Caco-2 (cell line): ENCODE measurements at places on chromosomes 3 and 15.

- DNase-seq, result no peak
Measured at GRCh38 chr15:101841656-101842055, 29.7 kb downstream of the OR4F15 start.

- DNase-seq, result no peak
Measured at GRCh38 chr15:90287101-90287500, 21.6 kb downstream of the NGRN start.

GRCh38 chr15:68028137-68028887 is 25.8 kb upstream of the PIAS1 start:
- no peak for DNase-seq

- DNase-seq, result peak; percentile 67
Measured at GRCh38 chr3:132659365-132660051, at the start of gene ACAD11. Gene ACAD11 (minus strand): TSS chr3:132659809. CDS start chr3:132659751, 58 bp downstream.

- DNase-seq, result no peak
Measured at GRCh38 chr3:104909198-104909597, 457.5 kb upstream of the ALCAM start.

GRCh38 chr15:59371458-59372351 is 966 bp downstream of the MYO1E start:
- no peak for DNase-seq

- DNase-seq, result no peak
Measured at GRCh38 chr3:192875971-192876565, 41.6 kb downstream of the MB21D2 start.

DNA sequence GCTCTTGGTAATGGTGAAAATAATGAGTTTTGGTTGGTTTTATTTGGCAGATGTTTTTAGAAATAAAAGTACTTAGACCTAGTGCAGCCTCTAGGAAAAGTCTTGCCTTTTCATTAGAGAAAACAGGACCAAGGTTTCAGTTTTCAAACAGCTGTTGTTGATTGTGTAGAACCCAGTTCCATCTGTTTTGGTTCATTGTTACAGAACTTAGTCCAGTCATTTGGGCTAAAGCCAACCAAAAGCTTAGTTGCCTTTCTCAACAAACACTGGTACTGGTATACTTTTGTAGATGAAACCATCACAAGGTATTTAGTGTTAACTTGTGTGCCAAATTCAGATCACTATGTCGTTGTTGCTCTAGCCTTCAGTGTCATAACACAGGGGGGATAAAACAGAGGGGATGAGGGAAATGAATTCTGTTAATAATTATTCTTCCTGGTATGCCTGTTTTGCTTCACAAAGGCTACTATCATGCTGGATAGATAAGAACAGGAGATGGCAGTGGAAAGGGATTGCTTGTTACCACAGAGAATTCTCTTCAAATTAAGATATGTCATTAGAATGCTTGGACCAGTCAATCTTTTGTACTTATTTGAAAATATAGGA is 12.6 kb upstream of the APH1B start:
- DNase-seq, result peak; percentile 19

DNA sequence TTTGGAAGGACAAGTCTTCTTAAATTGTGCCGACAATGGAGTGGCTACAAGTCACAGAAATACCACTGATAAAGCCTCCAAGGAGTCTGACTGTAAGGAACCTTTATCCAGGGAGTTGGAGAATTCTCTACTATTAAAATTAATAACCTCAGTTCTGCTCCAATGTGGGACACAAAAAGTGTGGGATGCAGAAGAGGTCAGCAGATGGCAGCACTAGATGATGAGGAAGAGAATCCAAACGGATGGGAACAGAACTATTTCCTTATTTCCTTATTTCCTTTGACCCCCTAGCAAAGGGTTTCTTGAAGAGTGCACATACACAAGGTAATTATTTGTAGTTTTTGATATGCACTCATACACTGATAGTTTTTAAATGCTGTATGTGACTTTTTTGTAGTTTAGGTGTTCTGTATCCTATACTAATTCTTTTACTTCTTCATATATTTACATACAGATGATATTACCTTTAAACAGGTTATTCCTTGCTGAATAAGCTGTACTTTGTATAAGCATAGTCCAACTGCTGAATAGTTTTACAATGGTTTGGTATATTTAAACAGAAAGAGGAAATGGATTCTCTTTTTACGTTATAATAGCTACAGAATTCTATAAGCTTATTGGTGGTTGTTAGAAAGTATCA is 25.6 kb upstream of the NLGN1 start:
- peak; percentile 35 for DNase-seq

GRCh38 chr3:8713901-8714759 is 19.5 kb upstream of the CAV3 start:
- no peak for DNase-seq

- no peak for DNase-seq
Measured at GRCh38 chr15:58142827-58143461, 4.8 kb downstream of the AQP9 start.

DNA sequence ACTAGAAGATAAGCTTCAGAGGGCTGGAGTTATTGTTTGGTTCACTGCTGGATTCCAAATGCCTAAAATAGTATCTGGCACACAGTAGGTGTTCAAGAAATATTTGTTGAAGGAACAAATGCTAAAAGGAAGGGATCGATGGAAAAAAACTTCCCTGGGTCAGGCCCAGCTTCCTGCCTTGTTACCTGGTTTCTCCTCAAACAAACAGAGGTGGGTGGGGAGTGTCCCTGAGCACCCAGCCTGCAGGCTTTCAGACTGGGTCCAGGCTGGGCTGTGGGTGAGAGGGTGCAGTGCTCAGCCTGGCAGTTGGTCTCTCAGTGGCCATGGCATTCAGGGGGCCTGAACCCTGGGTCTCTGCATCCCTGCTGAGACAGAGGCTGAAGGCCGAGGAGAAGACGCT is 14.4 kb upstream of the STRA6 start:
- DNase-seq, result no peak

GRCh38 chr15:29355477-29355876 is 85.9 kb upstream of the NSMCE3 start:
- no peak for DNase-seq

GRCh38 chr3:51271172-51271571 is 113.9 kb upstream of the MANF start:
- DNase-seq, result no peak

DNA sequence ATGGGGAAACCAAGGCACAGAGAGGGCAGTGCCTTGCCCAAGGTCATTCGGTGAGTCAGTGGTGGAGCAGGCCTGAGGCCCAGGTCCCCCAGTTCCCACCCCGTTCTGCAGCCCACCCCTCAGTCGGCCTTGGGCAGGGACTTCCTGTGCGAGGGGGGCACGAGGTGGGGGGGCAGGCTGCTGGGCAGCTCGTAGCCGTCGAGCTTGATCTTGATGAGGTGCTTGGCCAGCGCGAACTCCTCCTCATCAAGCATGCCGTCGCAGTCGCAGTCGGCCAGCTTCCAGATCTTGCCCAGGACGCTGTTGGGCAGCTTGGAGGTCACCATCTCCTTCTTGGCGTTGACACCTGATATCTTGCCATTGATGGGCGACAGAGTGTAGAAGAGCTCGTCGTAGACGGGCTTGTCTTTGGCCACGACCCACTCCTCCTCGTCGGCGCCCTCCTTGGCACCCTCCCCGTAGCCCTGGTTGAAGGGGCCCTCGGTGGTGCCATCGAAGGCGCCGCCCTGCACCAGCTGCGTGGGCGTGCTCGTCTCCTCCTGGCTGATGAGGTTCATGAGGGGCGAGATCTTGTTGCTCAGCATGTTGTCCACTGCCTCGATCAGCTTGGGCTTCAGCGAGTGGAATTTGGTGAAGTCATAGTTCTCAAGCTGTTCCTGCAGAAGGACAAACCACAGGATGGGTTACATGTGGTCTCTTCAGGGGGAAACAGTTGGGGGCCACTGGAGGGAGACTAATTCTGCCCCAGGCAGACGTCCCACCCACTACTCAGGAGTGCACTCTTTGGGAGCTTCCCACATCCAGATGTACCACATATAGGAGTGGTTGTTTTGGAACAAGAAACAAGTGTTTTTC is 6.9 kb upstream of the SPTBN5 start:
- DNase-seq, result no peak

GRCh38 chr3:186492385-186492984 is 51.7 kb downstream of the CRYGS start:
- DNase-seq, result no peak
